Smooth muscle cell of the coronary artery (primary cell): ENCODE measurements at places on chromosomes 16 and 17. TPM values are rescaled to one million over a fixed set of nuclear protein-coding genes. Genes with fewer than 3 reads are reported as not detected.

The C16orf74 gene
- total RNA-seq, result 0.82 and 6.0 TPM in 2 replicates

The ANKFN1 gene
- 0.82 TPM in 1 of 2 replicates, not detected in the other for total RNA-seq

The VASN gene
- 34.6 and 59.0 TPM in 2 replicates for total RNA-seq

The OTOP3 gene
- not detected in 2 replicates for total RNA-seq
